ENCODE measurements at places on chromosomes 12 and 14. TPM values are rescaled to one million over a fixed set of nuclear protein-coding genes. Genes with fewer than 3 reads are reported as not detected.

GRCh38 chr12:57844709-57845477, 1.6 kb downstream of the CTDSP2 start:
- no peak for DNase-seq

- DNase-seq: peak; percentile 17
Observed at GRCh38 chr14:65846196-65846868, 433.8 kb downstream of the FUT8 start.

DNA sequence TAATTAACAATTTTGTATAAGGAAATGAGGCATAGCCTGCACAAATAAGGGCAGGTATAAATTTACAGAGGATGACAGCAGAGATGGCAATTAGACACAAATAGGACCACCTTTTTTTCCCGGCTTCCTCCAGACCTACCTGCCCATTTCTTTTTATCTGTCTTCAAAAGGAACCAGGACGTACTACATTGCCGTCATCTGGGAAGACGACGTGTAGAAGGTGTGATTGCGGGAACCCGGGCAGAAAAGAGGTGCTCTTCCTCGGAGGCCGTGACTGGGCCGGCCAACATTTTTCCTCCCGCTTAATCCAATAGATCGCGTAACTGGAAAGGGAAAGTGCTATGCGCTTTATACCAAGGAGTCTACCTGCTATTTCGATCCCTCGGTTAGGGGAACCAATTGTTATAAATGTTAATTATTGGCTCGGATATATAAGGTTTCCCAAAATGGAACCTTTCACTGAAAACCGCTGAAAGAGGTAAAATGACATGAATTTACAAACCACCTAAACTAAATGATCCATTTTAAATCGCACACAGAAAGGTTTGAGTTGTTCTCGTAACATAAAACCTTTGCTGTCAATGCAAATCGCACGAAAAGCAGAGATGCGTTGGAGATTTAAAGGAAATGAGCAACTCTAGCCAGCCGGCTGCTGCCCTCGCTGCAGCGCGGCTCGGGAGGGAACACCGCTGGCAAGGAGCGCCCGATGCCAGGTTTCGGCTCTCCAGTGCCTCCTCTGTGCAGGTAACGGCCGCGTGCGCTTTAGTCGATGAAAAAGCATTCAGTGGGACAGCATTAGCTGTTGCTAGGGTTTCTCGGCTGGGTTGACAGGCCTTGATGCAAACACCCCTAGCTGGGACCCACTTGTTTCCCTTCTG, 2.8 kb upstream of the SIX1 start:
- DNase-seq: no peak

DNA sequence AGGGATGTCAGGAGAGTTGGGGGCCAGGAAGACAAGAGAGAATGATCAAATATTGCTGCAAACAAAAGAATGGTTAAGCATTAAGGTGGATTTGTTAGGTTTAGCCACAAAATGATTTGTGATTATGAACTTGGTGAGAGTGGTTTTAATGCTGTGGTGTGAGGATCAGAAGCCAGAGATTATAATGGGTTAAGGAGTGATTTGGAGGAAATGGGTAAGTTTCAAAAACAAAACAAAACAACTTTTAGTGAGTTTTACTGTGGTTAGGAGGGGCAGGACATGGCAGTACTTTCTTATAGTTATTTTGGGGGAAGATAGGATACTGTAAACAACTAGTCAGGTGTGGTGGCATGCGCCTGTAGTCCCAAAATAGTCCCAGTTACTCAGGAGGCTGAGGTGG, 24.0 kb downstream of the DIP2B start:
- DNase-seq: no peak

- no peak for DNase-seq
Observed at GRCh38 chr14:60125918-60126317, 34.2 kb downstream of the PCNX4 start.

- DNase-seq: no peak
Observed at GRCh38 chr12:19306366-19306765, 132.9 kb upstream of the AEBP2 start.

GRCh38 chr12:12839873-12840579, 26.9 kb downstream of the DDX47 start:
- DNase-seq: no peak

DNA sequence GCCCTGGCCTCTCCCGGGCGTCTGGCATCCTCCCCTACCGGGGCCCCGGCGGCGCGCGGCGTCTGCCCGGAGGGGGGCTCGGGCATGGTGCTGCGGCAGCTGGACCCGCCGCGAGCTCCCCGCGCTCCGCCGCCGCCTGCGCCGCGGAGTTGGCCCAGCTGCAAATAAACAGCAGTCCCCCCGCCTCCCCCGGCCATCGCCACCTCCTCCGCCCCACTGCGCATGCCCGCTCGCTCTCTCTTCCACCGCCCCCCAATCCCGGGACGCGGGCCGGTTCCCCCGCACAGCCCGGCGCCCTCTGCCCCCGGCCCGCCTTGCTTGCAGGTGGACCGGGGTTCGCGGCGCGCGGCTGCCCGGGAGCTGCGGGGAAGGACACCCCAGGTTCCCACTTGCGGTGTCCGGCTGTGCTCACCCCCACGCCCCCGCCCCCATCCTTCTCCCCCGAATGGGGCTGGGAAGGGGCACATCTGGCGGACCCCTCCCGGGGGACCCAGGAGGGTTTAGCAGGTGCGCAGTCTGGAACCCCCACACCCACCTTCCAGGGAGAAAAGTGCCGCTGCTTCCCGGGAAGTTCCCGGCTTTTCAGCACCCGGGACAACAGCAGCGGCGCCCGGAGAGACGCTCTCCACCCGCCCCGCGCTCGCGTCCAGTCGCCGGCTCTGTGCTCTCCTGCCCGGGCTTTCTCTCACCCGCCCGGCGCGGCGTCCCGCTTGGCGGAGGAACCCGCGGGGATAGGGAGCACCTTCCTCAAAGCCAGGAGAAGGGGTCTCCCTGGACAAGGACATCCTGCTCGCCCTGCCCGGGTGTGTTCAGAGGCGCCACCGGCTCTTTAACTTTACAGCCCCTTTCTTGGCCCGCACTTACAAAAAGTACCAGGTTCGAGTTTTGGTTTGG, at the start of gene TMTC1:
TSS of gene TMTC1 (minus strand) at position 170 of the 894 bp plus-strand sequence. CDS start 191 bp downstream, outside the sequence.
- no peak for DNase-seq

- DNase-seq: no peak
Observed at GRCh38 chr14:61231810-61232209, 49.3 kb downstream of the TMEM30B start.

DNA sequence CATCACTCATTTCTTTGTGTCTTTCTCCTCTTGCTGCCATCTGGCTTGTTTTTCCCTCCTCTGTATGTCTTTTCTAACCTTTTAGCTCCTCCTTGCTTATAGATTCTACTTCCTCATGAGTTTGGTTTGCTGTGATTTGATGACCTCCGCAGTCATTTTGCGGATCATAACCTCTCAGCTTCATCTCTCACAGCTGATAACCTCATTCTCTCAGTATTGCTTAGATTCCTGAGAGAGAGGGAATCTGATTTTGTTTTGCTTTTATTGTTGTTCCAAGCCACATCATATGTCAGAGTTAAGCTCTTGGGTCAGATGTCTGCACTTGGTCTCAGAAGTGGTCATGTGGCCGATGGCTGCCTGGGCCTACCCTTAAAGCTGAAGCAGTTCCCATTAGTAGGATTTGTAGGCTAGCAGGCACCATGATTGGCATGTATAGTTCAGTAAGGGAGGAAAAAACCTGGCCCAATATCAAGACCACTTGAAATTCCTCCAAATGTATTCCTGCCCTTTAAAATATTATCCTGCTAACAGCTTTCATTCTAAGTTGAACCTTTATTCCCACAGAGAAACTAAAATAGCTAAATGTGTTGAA, 13.5 kb downstream of the ZNF664 start:
- DNase-seq: no peak

DNA sequence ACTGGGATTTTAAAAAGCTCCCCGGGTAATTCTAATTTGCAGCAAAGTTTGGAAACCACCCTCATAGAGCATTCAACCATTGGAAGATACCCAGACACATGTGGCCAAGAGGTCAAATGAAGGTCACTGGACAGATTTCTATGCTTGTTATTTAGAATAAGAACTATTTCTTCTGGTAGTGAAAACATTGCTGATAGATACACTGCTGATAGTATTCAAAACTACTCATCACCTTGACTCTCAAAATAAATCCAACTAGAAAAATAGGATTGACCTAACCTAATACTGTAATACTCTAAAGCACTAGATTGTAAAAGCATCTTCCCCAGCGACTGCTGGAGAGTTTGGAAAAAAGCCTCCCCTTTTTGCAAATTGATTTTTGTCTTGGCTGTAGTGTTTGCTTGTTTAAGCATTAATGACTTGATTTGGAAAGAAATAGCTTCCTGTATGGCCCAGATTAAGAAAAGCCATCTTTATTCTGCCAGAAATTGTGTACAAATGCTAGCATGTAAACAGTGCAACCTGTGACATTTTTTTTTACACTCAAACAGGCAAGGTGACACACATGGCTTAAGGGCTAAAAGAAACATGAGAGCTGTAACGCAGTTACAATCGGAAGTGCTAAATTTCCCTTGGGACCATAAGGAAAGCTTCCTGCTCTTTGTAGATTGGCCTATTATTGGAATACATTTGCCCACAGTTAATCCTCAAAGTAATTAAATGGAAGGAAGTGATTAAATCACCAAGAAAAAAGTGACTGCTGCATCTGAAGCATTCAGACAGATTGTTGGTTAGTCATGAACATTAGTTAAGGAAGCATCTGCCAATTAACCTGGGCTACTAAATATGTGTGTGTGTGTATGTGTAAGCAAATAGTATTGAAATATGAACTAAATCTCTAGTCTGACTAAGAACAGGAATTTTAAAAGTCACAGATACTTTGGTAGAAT, 356.5 kb upstream of the ATP2B1 start:
- DNase-seq: no peak

DNA sequence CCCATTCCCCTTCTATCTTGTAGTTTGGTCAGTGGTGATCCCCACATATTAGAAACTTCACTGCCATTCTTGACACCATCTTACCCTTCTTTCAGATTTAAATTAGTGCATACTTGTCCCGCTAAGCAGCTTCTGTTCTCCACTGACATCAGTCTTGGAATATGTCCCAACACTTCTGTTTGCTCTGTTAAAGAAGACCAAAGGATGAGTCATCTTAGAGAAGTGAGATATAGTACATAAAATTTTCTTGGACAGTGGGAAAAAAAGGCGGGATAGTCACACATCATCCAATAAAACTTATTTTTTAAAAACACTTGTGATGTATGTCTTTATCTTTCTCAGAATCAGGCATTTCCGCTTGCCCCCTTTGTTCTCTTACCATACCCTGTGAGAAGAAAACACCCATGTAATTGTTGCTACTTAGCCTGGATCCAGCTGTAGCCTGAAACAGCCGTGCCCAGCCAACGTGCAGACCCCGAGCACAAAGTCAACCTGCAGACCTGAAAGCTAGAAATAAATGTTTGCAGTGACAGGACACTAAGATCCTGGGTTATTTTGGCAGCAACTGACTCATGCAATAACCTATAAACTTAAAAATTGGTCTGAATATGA, 100.1 kb upstream of the PDE3A start:
- no peak for DNase-seq

Gene ZDHHC22
- not detected for total RNA-seq

Gene NANOG
- total RNA-seq: not detected

DNA sequence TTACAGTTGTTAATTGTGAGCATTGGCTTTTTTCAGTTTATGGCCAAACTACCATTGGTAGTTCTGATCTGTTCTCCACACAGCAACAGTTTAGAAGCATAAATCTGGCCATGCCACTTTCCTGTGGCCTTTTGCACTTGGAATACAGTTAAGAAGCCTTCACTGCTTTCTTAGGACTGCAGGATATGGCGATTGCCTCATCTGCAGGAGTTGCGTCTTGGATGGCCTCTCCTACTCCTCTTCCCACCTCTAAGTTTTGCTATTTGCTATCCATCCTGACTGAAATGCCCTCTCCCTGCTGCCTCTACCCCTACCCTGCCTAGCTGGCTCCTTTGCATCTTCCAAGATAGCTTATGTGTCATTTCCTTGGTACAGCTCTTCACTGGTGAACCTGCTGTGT, 12.8 kb upstream of the BMAL2 start:
- no peak for DNase-seq

GRCh38 chr14:77375973-77376770, 722 bp downstream of the TMED8 start:
- DNase-seq: peak; percentile 19

Gene ZNF641
- 39.8 TPM for total RNA-seq

Gene TMEM179
- not detected for total RNA-seq

GRCh38 chr14:31827325-31827724, 249.8 kb upstream of the ARHGAP5 start:
- no peak for DNase-seq

Gene GLT1D1
- total RNA-seq: 0.26 TPM

Gene TEX52
- not detected for total RNA-seq

Gene CATSPERB
- total RNA-seq: 6.2 TPM

Gene LYZ
- total RNA-seq: 7.8 TPM

GRCh38 chr12:123879101-123879500, 93.5 kb downstream of the CCDC92 start:
- DNase-seq: no peak

Gene DPF3
- 0.40 TPM for total RNA-seq

DNA sequence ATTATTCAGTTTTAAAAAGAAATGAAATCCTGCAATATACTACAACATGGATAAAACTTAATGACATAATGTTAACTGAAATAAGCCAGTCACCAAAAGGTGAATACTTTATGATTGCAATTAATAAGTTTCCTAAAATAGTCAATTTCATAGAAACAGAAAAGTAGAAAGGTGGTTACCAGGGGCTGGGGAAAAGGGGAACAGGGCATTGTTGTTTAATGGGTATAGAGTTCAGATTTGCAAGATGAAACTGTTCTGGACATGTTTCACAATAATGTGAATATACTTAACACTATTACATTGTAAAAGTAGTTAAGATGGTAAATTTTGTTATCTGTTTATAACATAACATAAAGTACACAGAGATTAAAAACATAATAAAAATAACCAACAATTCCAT, 550.9 kb downstream of the CCER1 start:
- no peak for DNase-seq

Gene MORN3
- total RNA-seq: 8.2 TPM

GRCh38 chr12:9701380-9702154, 31.3 kb downstream of the CLECL1 start:
- no peak for DNase-seq

DNA sequence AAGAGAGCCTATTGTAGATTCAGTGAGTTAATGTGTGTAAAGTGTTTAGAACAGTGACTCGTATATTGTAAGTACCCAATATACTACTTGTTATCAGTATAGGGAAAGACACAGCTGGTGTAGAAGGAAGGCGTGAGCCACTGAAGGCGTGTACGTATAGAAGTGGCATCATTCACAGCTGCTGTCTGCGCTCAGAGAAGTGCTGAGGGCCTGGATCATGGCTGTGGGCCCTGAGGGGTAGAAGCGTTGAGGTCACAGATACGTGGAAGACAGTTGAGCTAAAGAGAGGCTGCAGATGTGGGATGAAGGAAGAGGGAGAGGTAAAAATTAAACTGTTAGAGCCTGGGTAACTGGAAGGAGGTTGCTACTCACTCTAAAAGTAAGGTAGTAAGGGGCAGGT, 5.9 kb downstream of the C12orf75 start:
- no peak for DNase-seq

Gene MAGOHB
- total RNA-seq: 21.4 TPM

GRCh38 chr14:35534873-35535482, 1.0 kb downstream of the INSM2 start:
- DNase-seq: peak; percentile 69

GRCh38 chr12:123787466-123787865, 25.4 kb downstream of the DNAH10 start:
- DNase-seq: no peak

Measured in T-cell (primary cell).